ENCODE measurements at places on chromosomes 3 and 15. TPM values are rescaled to one million over a fixed set of nuclear protein-coding genes. Genes with fewer than 3 reads are reported as not detected.
A peak's percentile ranks its signal among the peaks of the same experiment; 100 is the strongest.

The ITIH1 gene
- total RNA-seq = 0.11 TPM

- DNase-seq = no peak
Measured at GRCh38 chr15:92143765-92144164, 249.9 kb upstream of the ST8SIA2 start.

- DNase-seq = no peak
Measured at GRCh38 chr3:188106887-188107830, 46.8 kb upstream of the LPP start.

DNA sequence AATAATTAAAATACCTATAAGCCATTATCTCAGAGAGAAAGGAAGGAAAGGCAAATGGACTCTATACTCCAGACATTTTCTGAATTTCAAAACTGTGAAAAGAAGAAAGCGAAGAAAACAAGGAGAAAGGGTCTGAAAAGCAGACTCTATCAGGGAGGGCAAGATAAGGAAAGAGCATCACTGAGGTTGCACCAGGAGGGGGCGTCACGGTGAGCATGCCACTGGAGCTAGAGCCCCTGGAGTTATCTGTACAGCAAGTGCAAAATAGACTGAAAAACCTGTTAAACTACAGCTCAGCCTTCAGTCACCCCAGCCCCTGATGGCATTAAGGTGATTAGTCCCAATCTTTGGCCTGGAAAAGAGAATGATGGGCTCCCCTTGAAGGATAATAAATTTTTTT, 514.3 kb downstream of the GABRG3 start:
- no peak for DNase-seq

GRCh38 chr3:48623851-48624547, 2.4 kb upstream of the TMEM89 start:
- peak; percentile 44 for DNase-seq

GRCh38 chr3:181174022-181174421, 184.5 kb upstream of the DNAJC19 start:
- DNase-seq = no peak
